ENCODE measurements at places on chromosomes 16 and 17.

GRCh38 chr17:1967213-1967612, 57.9 kb downstream of the RTN4RL1 start:
- DNase-seq, result no peak

DNA sequence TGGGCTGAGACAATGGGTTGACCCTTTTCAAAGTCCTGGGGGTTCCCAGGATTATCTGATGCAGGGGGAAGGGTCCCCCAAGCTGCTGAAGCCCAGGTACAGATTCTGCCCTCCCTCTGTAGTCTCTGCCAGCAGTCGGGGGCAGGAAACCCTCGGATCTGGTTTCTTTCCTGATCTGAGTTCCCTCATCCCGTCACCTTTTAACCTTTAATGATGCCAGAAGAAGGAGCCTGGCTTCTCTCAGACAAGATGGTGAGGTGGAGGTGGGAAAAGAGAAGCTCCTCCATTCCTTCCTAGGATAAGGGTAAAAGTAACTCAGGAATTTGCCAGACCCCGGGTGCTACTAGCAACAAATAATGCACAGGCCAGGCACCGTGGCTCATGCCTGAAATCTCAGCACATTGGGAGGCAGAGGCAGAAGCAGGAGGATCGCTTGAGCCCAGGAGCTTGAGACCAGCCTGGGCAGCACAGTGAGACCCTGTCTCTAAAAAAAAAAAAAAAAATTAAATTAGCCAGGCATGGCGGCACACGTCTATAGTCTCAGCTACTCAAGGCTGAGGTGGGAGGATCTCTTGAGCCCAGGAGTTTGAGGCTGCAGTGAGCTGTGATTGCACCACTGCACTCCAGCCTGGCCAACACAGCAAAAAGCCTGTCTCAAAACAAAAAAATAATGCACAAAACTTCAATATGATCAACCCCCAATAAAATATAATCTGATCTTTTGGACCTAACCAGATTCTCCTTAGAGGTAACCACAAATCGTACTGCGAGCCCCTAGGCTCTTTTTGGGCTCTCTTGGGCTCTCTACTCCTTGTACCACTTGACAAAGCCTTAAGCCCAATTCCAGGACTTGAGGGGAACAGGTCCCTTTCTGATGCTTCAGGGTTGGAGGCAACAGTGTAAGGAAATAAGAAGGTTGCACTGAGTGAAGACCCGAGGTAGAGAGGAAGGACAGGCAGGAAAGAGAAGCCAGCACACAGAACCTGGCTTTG, 5.7 kb downstream of the CDC42EP4 start:
- DNase-seq, result no peak

DNA sequence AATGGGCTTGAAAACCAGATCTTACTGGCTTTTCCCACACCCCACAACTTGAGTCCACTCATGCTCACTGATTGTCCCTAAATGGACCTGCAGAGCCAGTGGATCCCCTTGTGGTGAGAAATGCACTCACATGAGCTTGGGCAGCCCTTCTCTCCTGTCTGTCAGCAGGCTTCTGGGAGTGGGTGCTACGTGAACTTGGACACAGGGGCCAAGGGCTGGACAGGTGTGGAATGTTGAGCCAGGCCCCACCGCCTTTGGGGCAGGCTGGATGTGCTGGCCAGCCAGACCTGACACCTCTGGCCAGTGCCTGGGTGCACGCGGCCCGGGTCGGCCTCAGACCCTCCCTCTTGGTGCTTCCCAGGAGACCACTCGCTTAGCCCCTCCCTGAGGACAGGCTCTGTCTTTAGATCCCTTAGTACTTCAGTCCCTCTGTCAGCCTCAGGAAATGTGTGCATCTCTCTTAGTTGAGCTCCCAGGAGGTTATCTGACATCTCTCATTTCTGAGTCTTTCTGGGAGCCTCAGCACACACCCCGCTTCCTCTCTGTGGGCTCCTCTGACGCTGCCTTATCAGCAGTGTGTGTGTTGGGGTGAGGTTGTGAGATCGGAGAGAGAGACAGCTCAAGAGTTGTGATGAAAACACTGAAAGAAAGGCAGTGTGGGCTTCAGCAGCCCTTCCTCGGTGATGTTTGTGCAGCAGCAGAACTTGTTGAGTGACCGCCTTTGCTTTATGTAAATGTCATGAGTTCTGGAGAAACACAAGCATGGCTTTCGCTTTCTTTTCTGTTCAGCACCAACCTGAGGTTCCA, 117.0 kb downstream of the RAB11FIP4 start:
- DNase-seq, result no peak

DNA sequence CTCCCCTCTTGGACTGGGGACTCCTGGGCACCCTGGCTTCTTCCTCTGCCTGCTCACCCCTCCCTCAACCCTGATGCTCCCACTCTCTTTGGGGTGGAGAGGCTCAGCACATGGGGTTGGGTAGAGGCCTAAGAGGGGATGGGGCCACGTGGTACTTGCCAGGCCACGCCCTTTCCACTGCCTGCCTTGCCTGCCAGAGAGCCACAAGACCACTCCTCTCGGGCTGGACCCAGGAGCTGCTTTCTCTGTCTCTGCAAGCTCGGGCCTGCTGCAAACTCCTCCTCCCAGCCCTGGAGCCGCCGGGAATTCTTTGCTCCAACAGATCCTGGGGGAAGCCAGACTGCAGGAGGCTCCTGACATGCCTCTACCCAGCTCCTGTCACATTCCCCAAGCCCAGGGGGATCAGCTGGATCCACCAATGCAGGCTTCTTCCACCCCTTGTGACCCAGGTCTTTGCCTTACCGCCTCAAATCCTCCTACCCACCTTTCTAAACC, 11.8 kb downstream of the DLX4 start:
- no peak for DNase-seq

DNA sequence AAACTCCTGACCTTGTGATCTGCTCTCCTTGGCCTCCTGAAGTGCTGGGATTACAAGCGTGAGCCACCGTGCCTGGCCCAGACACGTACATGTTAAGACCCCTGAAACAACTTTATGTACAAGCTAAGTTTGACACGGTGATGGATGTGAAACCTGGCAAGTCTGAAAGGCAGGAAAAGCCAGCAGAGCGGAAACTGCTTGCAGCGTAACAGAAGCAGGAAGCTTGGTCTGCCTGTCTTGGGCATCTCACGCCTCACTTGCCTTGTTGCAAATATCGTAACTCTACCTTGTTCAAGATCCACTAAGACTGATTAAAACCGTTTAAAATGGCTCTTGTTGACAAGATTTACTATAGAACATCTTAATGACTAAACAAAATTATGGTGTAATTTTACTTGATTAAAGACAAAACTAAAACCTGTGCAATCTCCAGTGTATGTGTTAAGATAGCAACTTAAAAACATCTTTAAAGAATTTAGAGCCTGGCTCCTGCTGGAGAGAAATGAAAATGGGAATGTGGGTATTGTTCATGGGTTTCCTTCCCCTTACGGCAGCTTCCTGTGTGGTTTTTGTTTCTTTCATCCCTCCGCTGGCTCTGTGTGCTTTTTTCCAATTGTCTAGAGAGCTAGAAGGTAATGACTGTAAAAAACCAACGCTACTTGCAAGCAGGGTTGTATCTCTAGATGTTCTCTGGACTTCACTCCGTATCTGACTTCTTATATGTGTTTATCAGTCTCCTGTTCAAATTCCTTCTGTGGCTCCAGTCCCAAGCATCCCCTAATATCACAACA, 477.6 kb downstream of the XYLT1 start:
- DNase-seq, result no peak

- no peak for DNase-seq
Measured at GRCh38 chr16:59540621-59541020, 806.5 kb upstream of the GOT2 start.

GRCh38 chr17:11840052-11840451, 157.2 kb downstream of the ZNF18 start:
- DNase-seq, result no peak

DNA sequence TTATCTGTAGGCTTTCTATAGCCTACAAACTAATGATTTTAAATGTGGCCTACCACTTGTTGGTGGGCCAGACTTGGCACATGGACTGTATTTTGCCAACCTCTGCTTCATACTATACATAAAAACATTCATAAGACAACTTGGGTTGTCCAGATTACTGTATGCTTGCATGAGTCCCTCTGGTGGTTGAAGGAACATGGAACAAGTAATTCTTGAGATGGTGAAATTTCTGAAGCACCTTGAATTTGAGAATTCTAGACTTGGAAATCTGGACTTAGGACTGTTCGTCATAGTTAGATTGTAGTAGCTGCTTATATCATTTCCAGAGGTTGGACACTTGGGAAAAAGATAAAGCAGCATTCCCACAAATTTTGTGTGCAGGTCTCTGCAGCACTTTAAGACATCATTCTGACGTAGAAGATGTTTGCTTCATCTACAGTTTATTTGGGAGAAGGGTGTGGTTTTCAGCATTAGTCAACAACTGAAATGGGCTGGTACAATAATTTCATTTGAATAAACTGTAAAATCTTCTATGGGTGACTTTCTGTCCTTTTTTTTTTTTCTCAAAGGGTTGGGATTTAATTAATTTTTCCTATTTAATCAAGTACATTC, 31.2 kb downstream of the NFATC3 start:
- DNase-seq, result no peak

GRCh38 chr17:75060434-75061054, 13.5 kb downstream of the KCTD2 start:
- DNase-seq, result no peak

DNA sequence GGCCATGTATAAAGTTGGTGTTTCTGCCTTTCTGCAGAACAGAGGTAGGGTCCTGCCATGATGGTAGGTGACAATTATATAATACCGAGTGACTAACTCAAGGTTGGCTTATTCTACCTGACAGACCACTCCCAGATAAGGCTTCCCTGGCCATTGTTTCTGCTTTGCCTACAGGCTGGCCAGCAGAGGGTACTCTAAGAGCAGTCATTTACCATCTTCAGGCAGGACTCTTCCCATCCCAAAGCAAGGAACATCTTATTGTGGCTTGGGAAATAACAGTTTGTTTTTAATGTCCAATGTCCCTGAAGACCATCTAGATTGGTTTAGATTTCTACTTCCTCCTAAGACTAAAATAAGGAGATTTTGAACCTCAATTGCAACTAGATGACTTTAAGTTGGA, 74.1 kb downstream of the SNX11 start:
- no peak for DNase-seq

DNA sequence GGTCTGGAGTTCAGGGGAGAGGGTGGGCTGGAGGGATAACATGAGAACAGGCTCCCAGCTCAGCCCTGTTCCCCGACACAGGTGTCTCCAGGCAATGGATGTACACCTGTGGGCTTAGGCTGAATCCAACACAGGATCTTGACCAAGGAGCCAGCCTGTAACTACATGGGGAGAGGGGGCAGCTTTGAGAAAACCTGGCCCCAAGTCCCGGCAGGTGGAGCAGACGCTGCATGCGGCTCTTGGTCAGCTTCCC, 73.3 kb upstream of the TOB1 start:
- DNase-seq, result no peak

GRCh38 chr17:6094453-6094852, 24.3 kb downstream of the WSCD1 start:
- no peak for DNase-seq

DNA sequence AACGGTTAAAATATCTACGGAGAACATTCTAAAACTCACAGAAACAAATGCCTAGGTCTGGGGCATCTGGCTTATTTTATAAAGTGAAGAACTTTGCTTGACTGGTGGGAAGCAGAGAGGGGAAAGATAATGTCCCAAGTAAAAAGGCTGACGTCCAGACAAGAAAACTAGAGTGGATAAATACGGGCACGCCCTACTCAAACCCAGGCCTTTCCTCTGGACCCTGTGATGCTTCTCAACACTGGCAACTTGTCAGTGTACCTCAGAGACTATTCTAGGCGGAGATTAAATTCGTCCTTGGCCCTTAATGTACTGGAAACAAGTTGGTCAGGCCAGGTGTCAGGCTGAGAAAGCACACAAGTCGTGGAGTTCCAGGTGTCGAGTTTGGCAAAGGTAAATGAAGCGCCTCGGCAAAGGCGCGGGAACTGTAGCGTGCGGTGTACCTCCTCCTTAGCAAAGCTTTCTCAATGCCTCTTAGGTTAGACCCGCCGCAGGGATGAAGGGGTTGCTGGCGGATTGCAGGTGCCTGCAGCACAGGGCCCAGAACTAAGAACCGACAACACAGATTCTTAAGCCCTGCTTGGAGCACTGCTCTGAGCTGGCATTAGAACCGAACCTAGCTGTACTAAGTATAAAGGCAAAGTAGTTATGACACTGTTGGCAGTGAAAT, 668 bp upstream of the UNK start:
- DNase-seq, result no peak

DNA sequence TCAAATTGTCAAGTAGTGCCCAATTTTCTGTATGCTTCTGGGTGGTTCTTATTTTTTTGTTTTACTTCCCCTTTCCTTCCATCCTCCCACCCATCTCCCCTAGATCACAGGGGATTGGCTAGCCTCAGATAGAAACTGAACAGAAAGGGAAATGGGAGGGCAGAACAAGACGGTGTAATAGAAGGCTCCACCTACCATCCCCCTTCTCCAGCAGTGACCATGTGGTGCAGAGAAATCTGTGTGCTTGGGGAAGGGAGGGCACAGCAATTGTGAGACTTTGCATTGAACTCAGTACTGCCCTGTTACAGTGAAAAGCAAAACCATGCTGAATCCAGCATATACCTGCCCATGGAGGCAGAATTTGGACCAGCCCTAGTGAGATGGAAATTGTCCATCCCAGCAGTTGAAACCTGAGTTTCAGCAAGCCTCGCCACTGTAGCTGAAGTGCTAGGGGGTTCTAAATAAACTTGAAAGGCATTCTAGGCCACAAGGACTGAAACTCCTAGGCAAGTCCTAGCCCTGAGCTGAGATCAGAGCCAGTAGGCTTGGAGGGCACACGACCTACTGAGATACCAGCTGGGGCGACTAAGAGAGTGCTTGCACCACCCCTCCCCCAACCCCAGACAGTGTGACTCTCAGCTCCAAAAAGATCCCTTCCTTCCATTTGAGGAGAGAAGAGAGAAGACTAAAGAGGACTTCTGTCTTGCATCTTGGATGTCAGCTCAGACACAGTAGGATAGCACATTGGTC, 5.2 kb downstream of the SLFN11 start:
- DNase-seq, result no peak

- no peak for DNase-seq
Measured at GRCh38 chr16:1612320-1613111, at the start of gene CRAMP1. Gene CRAMP1 (plus strand): TSS chr16:1612360. CDS start chr16:1614640, 2,280 bp downstream.

GRCh38 chr16:70697594-70698170, 11.8 kb upstream of the MTSS2 start:
- no peak for DNase-seq

- no peak for DNase-seq
Measured at GRCh38 chr17:17176341-17176740, 29.8 kb downstream of the PLD6 start.

DNA sequence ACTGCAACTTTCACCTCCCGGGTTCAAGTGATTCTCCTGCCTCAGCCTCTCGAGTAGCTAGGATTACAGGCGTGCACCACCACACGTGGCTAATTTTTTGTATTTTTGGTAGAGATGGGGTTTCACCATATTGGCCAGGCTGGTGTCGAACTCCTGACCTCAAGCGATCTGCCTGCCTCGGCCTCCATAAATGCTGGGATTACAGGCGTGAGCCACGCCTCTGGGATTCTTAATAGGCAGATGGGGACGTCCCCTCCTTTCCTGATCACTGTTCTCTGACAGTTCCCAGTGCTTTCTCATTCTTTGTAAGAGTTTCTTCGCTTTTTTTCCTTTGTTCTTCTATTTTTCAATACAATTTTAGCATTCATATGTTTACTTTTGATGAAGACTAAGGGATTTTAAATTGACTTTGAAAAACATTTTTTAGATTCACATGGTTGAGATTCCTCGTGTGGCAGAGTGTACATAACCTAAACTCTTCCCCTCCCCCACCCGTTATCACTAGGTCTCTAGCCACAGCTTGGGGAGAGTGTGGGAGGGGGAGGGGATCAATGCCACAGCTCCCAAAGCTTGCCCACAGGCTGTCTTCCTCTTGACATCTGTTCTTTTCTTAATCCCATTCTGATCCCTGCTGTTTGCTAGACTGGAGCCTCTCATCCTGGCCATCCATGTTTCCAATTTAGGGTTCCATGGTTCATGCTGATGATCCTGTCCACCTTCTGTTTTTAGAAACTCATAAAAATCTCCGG, 11.0 kb downstream of the ADORA2B start:
- DNase-seq, result no peak
